Activated CD8-positive, alpha-beta memory T cell treated with anti-CD3 and anti-CD28 coated beads, Interleukin-2, amount 50 U/mL, for 48 hours (primary cell): ENCODE measurements at places on chromosomes 5 and 9.

GRCh38 chr9:89194421-89195130 is 16.0 kb upstream of the SHC3 start:
- no peak for DNase-seq

DNA sequence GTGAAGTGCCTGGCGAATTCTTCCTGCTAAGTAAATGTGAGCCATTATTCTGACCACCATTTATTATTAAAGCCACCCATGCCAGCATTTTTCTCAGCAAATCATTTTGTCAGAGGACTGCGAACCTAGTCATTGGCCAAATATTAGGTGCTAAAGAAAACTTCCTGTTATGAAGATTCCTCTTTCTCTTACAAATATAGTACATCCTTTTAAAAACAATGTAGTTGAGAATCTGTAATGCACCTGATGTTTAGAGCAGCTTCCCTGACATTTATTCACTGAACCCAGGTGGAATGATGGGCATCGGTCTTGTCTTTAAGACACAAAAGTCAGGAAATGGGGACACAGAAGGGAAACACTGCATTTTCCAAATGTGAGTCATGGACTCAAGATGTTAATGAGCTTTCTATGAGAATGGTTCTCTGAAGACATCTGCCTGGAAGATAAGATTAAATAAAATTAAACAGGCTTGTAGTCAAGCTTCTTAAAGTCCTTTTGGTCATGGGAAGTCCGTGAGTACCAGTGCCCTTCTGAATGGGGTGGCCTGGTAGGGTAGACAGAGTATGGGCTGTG is 290.6 kb downstream of the FBXL7 start:
- DNase-seq = no peak

DNA sequence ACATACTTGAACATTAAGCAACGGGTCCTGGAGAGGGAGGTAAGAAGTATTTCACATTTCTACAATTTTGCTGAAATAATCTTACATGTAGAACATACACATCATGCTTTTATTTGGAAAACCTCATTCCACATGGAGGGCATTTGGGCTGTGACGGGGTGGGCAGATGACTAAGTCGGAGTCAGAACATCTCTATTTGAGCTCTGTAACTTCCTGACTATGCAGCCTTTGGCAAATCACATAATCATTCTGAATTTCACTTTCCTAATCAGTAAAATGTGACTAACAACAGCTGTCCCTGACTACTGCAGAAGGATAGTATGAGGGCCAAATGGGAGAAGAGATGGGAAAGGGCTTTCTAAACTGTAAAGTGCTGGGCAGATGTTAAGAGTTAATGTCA is 17.1 kb upstream of the IL6ST start:
- no peak for DNase-seq

DNA sequence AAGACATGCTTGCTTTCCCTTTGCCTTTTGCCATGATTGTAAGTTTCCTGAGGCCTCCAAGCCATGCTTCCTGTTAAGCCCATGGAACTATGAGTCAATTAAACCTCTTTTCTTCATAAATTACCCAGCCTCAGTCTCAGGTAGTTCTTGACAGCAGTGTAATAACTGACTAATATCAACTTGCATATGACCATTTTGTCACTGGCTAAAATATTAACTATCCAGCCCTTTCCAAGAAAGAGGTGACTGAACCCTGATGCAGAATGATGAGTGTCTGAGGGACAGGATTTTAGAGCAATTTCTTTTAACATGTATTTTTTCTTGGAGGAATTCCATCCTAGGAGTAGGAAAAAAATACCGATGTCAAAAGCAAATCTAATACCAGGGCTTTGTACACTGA is 266.1 kb downstream of the SEMA5A start:
- no peak for DNase-seq

DNA sequence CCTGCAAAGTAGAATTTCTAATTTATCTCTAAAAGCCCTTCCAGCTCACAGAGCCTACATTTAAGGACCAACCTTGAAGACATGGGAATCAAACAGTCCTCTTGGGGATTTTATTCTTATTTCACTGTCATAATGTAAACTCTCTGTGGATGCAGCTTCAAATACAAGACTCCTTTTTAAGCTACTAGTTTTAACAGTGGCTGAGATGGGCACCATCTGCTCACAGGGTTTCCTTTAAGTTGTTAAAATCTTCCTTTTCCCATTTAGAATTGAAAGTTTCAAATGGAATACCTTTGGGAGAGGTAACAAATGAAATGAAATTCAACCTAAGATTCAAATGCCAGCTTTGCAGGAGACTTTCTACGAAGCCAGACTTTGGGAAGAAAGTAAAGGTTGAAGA is 243.7 kb downstream of the GLIS3 start:
- no peak for DNase-seq

GRCh38 chr5:116699332-116699731 is 124.7 kb upstream of the SEMA6A start:
- DNase-seq = no peak
